Activated T-cell treated with anti-CD3 and anti-CD28 coated beads for 1 hour (primary cell): ENCODE measurements at places on chromosomes 16 and 17.

DNA sequence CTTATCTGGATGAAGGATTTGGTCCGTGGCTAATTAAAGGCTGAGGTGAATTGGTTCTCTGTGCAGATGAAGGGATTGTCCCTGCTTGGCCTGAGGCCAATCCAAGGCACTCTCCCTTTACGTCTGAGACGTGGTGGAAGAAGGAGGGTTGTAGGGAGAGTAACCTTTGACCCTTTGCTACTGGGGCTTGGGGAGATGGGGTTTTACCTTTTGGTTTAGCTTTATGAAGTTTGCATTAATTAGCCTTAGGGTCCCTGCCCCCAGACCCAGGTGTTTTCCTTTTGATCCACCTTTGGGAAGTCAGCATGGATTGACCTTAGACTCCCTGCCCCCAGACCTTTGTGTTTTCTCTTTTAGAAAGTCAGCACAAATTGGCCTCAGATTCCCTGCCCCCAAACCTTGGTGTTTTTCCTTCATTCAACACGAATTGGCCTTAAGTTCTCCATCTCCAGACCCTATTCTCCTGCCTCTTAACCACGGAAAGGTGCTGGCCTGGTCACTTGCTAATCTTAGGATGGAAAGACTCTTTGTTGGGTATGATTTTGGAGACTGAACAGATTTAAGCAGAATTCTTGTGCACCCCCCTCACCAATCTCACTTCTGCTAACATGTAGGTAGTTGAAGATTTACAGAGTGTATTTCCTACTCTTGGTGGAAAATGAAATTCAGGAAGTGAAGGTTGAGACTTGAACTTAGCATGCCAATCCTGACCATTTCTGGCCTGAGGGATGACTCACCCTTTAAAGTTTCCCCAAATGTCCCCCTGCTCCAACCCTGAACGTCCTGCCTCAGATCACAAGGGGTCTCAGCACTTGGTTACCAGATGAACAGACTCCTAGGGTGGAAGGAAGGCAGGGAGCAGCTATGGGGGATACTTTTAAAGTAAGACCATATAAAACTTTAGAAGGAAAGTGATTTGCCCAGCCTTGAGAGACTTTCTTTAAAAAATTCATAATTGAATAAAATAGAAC lies 23.1 kb upstream of the MMD start:
- no peak for DNase-seq

GRCh38 chr16:263182-263774 lies 12.5 kb downstream of the RGS11 start:
- no peak for DNase-seq

DNA sequence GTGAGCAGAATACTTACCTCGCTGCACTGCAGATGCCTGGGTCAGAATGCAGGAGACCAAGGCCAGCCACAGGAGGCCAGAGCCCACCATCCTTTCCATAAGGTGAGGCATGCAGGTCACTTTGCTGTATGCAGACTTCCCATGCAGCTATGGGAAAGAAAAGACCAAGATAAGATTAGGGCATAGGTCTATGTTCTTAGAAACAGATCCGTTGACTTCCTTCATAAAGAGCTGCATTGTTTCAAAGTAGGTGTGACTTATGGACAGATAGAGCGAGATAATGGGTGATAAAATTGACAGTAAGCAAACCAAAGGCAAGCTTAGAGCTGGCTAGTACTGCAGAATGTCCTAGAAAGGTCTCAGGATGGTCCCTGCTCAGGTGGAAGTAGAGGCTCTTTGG lies 992 bp downstream of the GP2 start:
- DNase-seq = no peak

DNA sequence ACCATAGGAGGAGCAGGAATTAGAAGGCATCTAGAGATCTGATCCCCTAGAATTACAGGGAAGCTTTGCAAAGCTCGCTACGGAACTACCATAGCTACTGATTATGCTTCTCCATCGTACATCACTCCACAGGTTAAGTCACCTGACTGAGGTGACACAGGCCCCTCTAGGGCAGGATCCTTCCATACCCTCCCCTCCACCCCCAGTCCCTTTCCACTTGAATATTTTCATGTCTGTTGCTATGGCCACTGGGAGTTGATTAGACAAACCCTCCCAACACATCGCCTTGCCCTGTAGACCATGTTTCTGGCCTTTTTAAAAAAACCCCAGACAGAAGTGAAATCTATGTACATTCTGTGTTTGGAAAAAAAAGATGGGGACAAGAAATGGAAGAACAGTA lies 287.1 kb downstream of the SOX9 start:
- no peak for DNase-seq

DNA sequence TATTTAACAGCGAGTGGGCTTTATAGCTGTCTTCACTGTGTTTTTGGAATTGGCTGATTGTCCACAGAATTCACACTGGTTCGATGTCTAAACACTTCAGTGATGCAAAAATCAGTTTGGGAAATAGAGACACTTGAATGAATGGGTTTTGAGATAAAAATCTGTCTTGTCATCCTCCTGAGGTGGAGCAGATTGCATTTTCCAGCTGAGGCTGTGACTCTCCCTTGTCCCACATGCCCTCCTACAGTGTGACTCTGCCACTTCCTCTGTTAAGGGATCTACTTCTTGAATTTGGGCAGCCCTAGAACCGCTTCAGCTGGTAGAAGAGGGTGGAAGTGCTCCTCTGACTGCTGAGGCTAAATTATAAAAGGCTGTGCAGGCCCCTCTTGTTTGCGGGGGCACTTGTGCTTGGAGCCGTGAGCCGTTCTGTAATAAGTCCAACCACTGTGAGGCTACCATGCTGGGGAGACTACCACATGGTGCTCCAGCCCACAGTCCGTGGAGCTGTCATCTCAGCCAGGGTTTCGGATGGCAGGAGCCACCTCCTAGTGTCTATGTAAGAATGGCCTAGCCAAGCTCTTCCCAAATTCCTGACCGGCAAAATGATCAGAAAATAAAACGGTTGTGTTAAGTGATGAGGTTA lies 175.9 kb downstream of the SPECC1 start:
- DNase-seq = no peak

DNA sequence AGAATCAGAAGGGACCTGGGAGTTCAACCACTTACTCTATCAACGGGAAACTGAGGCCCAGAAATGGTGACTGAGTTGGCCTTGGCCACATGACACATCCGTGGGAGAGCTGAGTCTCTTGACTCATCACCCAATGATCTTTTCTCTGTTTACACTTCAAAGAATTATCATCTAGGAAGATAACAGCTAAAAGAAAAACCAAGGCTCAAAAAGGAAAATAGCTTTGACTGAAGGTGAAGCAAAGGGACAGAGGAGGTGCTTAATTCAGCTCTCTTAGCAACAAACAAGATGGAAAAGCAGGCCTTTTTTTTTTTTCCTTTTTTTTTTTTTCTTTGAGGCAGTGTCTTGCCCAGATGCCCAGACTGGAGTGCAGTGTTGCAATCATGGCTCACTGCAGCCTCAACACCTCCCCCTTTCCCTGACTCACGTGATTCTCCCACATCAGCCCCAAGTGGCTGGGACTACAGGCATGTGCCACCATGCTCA lies 16.7 kb downstream of the ERCC4 start:
- DNase-seq = no peak

GRCh38 chr17:80952291-80952690 lies 39.4 kb upstream of the CHMP6 start:
- DNase-seq = no peak

- DNase-seq = no peak
Measured at GRCh38 chr17:61411261-61412142, 11.9 kb downstream of the TBX2 start.

DNA sequence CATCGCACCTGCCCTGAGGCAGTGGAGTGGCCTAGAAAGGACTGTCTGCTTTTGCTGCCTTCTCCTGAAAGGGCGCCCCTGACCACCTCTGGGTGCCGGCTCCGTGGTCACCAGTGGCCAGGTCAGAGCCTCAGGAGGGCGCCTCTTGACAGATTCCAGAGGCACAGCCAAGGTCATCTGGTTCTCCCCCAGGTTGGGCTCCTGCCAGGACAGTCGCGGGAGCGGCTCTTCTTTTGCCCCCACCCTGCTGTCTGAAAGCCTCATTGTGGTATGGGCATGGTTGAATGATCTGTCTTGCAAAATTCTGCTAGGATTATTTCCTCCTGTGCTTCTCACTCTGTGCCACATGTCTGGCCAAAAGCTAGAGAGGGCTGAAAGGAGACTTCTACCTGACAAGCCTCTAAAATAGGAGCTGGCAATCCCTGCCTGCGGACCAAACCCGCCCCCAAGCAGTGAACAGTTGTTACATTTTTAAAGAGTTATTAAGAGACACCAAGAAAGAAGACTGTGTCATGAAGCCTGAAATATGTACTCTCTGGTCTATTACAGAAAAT lies 82.8 kb downstream of the SNX29 start:
- no peak for DNase-seq

DNA sequence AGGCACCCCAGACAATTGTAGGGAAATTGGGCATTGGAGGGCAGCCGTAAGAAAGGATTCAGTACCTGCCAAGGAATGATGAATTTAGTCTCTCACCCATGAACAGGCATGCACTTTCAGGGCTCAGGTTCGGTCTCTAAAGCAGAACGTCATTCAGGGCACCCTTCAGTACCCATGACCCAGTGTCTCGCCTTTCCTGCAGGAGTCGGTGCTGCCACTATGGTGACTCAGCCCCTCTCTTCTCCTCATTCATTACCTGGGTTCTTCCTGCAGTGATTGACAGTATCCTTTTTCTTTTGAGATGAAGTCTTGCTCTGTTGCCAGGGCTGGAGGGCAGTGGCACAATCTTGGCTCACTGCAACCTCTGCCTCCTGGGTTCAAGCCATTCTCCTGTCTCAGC lies 8.4 kb downstream of the SOST start:
- no peak for DNase-seq

DNA sequence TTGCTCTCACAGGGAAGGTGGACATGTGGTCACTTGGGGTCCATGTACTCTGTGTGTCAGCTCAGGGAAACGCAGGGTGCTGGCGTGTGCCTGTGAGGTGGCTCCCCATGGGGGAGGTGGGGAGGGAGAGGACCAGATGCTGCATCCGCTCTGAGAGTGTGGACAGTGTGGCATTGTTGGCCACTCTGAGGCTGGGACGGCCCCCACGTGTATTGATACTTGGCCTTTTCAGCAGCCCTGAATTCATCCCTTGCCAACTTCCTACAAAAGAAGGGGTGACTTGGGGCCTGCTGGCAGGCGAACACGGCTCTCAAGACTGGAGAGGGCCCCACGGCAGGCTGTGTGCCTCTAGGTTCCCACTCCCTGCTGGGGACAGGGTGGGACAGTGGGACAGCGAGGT lies 120.1 kb downstream of the RAB11FIP4 start:
- DNase-seq = no peak

- no peak for DNase-seq
Measured at GRCh38 chr17:82092995-82093751, 4.9 kb downstream of the FASN start.

DNA sequence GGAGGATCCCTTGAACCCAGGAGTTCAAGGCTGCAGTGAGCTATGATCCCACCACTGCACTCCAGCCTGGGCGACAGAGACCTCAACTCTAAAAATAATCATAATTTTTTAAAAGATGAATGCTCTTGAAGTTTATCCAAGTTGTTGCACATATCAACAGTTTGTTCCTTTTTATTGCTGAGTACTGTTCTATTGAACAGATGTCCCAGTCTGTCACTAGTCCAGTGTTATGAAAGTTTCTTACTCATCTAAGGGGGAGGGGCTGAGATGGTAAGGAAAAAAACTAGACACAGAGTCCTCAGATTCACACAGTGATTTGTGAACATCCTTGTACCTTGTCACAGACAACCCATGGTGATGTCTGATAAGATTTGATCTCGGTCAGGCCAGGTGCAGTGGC lies 3.9 kb downstream of the ACAP1 start:
- DNase-seq = no peak

- no peak for DNase-seq
Measured at GRCh38 chr17:80957461-80957941, 34.1 kb upstream of the CHMP6 start.

DNA sequence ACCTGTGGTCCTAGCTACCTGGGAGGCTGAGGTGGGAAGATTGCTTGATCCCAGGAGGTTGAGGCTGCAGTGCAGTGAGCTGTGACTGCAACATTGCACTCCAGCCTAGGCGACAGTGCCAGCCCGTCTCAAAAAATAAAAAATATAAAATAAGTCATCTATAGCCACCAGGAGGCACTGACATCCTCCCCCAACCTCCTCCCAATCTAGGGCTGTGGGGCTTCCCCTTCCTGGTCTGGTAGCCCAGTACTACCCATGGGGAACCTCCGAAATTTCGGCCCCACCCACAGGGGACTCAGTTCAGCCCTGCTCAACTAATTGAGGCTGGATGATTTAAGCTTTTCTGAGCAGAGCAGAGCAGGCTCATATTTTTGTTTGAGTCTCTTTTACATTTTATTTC lies 3.2 kb downstream of the ZSCAN10 start:
- DNase-seq = no peak

GRCh38 chr17:73792994-73793393 lies 148.7 kb upstream of the SDK2 start:
- DNase-seq = no peak

DNA sequence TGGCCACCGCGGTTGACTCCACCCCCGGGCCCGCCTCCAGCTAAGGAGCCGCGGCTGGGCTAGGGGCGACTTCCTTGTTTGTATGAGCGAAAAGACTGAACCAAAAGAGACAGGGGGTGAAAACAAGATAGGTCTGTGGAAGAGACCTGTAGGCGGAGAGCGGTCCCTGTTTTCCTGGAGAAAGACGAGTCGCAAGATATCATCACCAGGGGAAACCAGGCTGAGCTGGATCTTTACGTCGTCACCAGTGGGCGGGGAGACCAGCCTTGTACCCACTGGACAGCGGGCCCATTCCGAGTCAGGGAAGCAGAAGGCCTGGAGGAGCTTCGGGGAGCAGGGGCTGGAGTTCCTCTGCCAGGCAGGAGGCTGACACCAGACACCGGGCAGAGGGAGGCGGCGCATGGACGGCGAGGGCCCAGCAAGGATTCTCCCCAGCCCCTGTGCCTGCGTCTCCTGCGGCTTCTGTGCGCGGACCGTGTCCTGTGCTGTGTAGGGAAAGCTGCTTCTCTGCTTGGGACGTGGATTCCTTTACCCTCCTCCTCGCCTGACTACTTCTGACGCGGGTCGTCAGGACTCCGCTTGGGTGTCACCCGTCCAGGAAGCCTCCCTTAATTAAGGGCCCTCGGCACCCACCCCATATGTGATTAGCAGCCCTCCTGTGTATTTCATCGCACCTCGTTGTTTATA lies 10.3 kb upstream of the ARL4D start:
- DNase-seq = peak; percentile 84

DNA sequence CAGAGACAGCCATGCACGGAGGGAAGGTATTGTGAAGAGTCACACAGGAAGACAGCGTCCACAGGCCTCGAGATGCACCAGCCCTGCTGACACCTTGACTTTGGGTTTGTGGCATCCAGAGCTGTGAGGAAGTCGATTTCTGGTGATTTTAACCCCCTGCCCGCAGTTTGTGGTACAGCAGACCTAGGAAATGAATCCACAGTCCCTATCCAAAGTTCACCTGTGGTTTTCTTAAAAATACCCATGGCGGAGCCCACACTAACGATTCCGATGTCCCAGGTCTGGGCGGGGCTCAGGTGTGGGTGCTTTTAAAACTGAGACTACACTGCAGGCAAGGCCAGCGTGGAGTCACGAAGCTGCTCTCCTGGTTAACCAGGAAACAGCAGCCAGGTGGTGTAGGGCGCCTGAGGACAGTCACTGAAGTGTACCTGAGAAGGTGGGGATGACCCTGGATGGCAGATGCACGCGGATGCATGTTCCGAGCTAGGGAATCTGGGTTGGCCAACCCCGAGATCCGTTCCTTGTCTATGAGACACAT lies 14.4 kb upstream of the MEAK7 start:
- peak; percentile 48 for DNase-seq
